ENCODE measurements at places on chromosomes 16 and 17. TPM values are rescaled to one million over a fixed set of nuclear protein-coding genes. Genes with fewer than 3 reads are reported as not detected.

GRCh38 chr16:86134802-86135461 is 236.0 kb downstream of the IRF8 start:
- H3K36me3 ChIP-seq: no peaks in the 10 kb centered on the region
- H3K4me1 ChIP-seq: no peaks in the 10 kb centered on the region
- no peak overlapping the region for H3K4me3 ChIP-seq
- no peak overlapping the region for H3K27ac ChIP-seq
- H3K27me3 ChIP-seq: no peaks in the 10 kb centered on the region

DNA sequence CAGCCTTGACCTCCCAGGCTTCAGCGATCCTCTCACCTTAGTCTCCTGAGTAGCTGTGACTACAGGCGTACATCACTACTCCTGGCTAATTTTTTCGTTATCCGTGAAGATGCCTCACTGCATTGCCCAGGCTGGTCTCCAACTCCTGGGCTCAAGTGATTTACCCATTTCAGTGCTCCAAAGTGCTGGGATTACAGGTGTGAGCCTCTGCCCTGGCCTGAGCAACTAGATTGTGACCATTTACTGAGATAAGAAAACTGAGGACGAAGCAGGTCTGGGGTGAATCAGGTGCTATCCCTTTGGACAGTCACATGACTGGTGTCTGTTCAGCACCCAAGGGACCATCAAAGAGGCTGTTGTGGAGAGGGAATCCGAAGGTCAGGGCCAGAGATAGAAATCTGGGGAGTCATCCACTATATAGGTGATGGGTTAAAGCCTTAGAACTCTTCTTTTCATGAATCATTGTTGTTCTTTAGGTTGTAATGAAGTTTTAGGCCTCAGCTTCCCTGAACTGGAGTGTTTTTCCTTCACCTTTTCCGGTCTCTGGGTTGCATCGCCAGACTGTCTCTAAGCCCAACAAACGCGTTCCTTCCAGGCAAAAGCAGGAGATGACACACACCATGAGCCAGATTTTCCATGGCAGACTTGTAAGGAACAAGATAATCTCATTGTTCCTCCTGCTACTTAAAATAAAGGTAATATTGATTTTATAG is 62.5 kb downstream of the FTO start:
- H3K36me3 ChIP-seq: no peaks in the 10 kb centered on the region
- no peak overlapping the region for H3K4me3 ChIP-seq
- no peak for DNase-seq
- peaks cover 57% of the 10 kb centered on the region for H3K4me1 ChIP-seq

DNA sequence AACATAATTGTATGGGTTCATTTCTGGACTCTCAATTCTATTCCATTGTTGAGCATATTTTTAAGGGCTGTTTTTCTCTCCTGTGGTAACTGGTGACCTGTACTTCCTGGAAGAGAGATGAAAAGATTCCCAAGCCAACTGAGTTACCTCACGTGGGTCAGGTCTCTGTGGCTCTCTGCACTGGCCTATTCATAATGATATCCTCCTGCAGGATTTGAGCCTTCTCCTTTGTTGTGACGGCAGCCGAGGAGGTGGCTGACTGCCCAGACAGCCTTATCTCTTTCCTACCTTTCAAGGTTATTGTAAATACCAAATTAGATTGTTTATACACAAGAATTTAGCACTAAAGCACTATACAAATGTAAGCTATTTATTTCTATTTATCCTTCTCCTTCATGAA is 2.7 kb upstream of the ACE start:
- peak overlapping the region; percentile 47 for H3K27ac ChIP-seq
- no peaks in the 10 kb centered on the region for H3K36me3 ChIP-seq
- no peaks in the 10 kb centered on the region for H3K27me3 ChIP-seq
- peaks cover 46% of the 10 kb centered on the region for H3K4me1 ChIP-seq

Gene MYH11
- 3,048 TPM for total RNA-seq

Gene WNT9B
- not detected for total RNA-seq

GRCh38 chr16:474420-475122 is 49.1 kb downstream of the RAB11FIP3 start:
- H3K36me3 ChIP-seq: no peaks in the 10 kb centered on the region
- H3K27me3 ChIP-seq: no peaks in the 10 kb centered on the region
- no peak overlapping the region for H3K27ac ChIP-seq
- H3K4me1 ChIP-seq: no peaks in the 10 kb centered on the region
- H3K4me3 ChIP-seq: no peak overlapping the region

DNA sequence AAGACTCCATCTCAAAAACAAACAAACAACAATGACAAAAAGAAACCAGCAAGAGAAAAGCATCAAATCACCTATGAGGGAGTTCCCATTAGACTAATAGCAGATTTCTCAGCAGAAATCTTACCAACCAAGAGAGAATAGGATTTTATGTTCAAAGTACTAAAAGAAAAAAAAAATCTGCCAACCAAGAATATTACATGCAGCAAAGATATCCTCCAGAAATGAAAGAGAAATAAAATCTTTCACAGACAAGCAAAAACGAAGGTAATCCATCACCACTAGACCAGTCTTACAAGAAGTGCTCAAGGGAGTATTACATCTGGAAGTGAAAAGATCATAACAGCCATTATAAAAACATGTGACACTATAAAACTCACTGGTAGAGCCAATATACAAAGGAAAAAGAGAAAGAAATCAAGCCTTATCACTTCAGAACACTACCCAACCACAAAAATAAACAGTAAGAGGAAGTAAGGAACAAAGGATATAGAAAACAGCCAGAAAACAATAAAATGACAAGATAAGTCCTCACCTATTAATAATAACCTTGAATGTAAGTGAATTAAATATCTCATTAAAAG is 66.3 kb downstream of the STX8 start:
- no peaks in the 10 kb centered on the region for H3K27me3 ChIP-seq
- H3K4me1 ChIP-seq: no peaks in the 10 kb centered on the region
- peaks cover 12% of the 10 kb centered on the region for H3K36me3 ChIP-seq
- no peak for DNase-seq
- no peak overlapping the region for H3K4me3 ChIP-seq

Gene KRTAP4-1
- total RNA-seq: not detected

Gene CCL3
- 7.2 TPM for total RNA-seq

Gene CPD
- 52.9 TPM for total RNA-seq

- no peaks in the 10 kb centered on the region for H3K27me3 ChIP-seq
- no peak for DNase-seq
- H3K36me3 ChIP-seq: peaks cover 18% of the 10 kb centered on the region
- peak overlapping the region; percentile 75 for H3K27ac ChIP-seq
- peaks cover 54% of the 10 kb centered on the region for H3K4me1 ChIP-seq
- H3K4me3 ChIP-seq: no peak overlapping the region
These were observed 23.8 kb downstream of the SEC14L1 start for GRCh38 chr17:77164483-77165091.

Gene SLC16A6
- not detected for total RNA-seq

Gene ARHGAP44
- total RNA-seq: 8.9 TPM

DNA sequence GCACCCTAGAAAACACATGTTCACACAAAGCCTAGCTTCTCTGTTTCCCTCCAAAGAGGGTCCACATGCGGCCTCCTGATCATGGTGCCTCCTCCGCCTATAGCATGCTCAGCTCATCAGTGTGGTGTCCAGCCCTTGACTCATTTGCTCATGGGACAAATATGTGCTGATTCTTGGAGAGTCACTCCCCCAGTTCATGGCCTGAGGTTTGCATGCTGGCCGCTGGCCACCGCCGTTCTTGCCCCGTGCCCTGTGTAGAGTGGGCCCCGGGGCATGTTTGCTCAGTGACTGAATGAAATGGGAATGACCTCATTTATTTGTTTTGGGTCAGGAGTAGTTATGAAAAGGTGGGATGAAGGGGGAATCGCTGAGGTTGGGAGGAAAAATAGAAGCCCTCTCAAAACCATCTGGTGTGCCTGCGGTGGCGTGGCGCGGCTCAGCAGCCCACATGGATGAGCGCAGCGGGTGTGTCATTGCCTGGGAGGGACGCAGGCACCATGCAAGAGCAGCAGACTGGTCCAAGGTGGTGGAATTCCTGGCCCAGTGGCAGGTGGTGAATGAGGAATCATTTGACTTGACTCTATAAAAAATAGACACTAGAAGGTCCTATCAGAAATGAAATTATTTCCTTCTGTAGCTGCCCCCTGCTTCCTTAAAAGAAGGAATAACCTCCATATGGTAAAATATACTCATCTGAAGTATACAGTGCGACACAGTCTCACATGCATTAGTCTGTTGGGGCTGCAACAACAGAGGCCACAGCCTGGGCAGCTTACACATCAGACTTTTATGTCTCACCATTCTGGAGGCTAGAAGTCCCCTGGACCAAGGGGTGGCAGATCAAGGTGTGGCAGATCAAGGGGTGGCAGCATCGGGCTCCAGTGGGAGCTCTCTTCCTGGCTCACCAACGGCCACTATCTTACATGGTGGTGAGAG is 31.7 kb downstream of the CRISPLD2 start:
- DNase-seq: peak; percentile 86
- peak overlapping the region; percentile 9 for H3K27ac ChIP-seq
- peaks cover 52% of the 10 kb centered on the region for H3K36me3 ChIP-seq
- H3K27me3 ChIP-seq: no peaks in the 10 kb centered on the region
- H3K4me3 ChIP-seq: no peak overlapping the region
- peaks cover 10% of the 10 kb centered on the region for H3K4me1 ChIP-seq

Gene AANAT
- total RNA-seq: not detected

GRCh38 chr17:40952661-40953060 is 14.1 kb downstream of the KRT39 start:
- H3K4me3 ChIP-seq: no peak overlapping the region
- H3K27me3 ChIP-seq: no peaks in the 10 kb centered on the region
- H3K36me3 ChIP-seq: no peaks in the 10 kb centered on the region
- no peak overlapping the region for H3K27ac ChIP-seq

Gene OTOA
- 0.55 TPM for total RNA-seq

Data from stomach (tissue), 19 donors.